Left lung (tissue), 14 donors: ENCODE measurements at places on chromosomes 2 and 18. TPM values are rescaled to one million over a fixed set of nuclear protein-coding genes. Genes with fewer than 3 reads are reported as not detected.

GRCh38 chr2:66576561-66577320 lies 141.8 kb downstream of the MEIS1 start:
- no peak for DNase-seq

DNA sequence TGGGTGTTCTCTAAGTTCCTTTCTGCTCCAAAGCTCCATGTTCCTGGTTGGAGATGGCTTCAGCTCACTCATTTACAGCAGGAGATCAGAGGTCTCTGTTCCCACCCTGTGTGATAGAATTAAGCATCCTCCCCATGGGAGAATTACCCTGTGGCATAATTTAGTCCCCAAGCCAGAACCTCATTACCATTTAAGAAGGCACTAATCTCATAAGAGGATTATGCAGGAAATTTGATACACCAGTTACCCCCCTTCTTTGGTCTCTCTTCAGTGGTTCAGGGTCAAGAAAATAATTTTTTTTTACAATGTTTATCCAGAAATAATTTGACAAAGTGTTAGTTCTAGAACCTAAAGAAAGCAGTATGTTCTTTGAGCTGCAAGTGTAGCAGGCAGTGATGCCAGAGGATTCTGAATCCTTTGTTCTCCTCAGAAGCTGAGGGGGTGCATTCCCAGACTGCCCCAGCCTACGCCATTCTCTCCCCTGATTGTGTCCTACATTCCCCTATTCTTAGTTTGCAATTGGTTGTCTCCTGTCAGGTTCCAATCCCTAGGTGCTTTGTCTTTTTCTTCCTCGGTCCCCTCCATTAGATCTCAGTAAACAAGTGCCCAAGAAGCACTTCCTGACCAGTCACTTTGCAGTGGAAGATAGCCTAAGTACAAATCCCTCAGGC lies 163.6 kb downstream of the PRKCE start:
- DNase-seq = no peak

DNA sequence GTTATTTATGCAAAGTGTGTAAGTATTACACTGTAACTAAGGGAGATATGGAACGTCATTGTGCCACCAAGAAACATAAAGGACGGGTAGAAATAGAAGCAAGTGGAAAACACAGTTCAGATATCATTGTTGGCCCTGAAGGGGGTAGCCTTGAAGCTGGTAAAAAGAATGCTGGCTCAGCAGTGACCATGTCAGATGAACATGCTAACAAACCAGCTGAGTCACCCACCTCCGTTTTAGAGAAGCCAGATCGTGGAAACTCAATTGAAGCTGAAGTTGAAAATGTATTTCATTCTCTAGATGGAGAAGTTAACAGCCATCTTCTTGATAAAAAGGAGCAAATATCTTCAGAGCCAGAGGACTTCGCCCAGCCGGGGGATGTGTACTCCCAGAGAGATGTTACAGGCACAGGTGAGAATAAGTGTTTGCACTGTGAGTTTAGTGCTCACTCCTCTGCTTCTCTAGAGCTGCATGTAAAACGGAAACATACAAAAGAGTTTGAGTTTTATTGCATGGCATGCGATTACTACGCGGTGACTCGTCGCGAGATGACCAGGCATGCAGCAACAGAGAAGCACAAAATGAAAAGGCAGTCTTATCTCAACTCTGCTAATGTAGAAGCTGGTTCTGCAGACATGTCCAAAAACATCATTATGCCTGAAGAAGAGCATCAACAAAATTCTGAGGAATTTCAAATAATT lies 36.1 kb downstream of the ZNF407 start:
- DNase-seq = no peak

KIF3C gene
- 19.8 TPM for polyA plus RNA-seq

GATA6 gene
- polyA plus RNA-seq = 61.3 TPM

RIT2 gene
- not detected for polyA plus RNA-seq

DNA sequence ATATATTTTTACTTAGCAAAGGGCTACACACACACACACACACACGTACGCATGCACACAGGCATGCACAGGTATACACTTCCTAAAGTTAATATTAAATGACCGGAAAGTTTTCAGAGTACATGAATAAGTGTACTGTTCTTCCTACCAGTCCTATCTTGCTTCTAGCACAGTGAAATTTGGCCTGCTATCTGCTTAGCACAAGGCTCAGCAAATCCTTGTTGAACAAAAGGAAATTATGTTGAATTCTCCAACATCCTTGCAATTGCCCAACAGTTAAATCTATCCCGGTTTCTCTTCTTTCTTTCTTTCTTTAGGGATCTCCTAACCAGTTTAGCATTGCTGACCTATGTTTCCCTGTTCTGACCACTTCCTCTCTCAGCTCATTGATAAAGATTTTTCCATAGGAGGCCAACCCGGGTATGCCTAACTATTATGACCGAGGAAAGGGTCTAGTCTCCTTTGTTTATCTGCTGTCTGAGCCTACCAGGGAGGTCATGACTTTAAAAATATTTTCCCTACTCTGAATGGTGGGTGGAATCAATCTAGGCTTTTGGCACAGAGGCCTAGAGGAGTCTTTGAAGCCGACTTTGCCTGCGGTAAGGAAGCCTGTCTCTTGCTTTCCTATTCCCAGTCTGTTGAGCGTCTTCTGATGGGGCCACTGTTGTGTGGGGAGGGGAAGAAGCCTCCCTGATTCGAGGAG lies 400.7 kb downstream of the HRH4 start:
- DNase-seq = no peak

GRCh38 chr18:35392375-35392774 lies 15.2 kb upstream of the ZNF396 start:
- DNase-seq = no peak

- no peak for DNase-seq
Observed at GRCh38 chr2:23683001-23683400, 243.9 kb downstream of the ATAD2B start.

DNA sequence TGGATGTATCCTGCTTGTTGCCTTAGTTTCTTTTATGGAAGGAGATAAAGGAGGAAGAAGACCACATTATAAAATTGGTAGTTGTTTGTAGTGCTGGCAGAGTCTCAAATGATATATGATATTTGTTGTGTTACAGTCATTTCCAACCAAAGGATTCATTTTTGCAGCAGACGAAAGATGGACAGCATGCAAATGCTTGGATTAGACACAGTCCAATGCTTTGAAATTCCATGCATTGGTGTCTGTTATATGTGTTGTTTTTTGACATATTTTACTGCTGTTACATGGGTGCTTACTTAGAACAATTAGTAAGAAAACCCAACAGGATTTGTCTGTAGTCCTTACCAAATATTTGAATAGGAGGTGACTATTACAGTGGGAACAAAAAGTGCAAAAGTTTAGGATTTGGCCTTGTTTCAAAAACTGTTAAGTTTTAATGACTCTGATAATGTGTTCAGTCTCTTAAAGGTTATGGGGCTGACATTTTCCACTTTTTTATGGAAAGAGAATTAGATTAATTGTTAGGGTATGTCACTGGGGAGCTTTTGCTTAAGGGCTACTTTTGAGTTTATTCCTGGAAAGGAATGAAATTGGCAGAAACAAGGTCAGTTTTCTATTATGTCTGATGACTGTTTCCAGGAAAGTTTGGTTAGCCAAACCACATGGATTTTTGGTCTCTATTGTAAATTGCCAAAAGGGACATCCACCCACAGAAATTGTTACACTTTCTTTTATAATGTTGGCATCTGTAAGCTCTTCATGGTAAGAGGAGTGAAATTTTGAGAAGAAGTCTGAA lies 229.4 kb upstream of the MMADHC start:
- no peak for DNase-seq

DNA sequence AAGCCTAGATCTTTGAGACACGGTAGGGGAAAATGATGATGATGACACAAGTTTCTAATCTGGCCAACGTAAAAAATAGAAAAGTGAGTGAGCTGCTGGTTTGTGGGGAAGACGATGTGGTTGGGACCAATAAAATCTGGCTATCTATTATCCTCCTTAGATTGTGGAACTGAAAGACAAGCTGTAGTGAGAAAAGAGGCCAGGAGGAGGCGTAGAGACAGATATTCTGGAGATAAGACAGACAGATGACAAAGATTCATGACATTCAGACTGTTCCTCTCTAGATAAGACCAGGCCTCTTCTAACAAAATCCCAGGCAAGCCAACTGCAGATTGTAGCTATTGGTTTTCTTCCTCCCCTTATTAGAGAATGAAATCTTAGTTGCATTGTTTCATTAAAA lies 376.3 kb upstream of the UBE2E3 start:
- no peak for DNase-seq
